Activated T-cell treated with anti-CD3 and anti-CD28 coated beads for 4 hours (primary cell): ENCODE measurements at places on chromosomes 3 and 15.

DNA sequence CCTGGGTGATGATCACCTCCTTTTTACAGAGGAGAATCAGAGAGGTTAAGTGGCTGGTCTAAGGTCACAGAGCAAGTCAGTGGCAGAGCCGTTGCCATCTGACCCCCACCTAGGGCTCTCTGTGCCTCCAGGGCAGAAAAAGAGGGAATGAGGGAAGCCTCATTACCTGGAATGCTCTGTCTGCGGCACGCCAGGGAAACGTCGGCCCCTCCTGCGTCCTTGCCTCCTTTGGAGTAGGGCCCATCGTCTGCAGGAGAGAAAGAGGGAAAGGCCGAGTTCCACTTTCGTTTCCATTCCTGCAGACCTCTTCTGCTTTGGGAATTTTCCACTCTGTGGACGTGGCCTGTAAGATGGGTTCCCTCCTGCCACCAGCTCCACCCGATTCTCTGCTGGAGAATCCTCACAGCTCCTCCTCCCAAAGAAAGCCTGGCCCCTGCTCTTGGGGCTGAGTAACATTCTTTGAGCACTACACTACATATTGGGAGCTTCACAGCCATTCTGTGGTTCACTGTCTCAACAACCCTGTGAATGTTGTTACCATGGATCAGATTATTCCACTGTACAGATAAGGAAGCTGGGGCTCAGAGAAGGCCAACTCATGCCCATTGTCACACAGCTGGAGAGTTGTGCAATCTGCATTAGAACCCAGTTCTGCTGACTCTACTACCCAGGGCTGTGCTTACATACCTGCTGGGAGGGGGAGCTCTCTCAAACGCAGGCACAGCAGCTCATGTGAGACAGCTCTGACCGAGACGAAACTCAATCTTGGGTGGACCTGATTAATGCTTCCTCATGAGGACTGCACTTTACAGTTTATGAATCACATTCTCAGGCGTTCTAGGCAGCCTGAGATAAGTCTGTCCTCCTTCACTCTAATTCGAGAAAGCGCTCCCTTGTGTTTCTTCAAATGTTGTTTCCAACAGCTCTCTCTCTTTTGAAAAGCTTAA is 14.2 kb downstream of the GRIP2 start:
- DNase-seq: no peak

DNA sequence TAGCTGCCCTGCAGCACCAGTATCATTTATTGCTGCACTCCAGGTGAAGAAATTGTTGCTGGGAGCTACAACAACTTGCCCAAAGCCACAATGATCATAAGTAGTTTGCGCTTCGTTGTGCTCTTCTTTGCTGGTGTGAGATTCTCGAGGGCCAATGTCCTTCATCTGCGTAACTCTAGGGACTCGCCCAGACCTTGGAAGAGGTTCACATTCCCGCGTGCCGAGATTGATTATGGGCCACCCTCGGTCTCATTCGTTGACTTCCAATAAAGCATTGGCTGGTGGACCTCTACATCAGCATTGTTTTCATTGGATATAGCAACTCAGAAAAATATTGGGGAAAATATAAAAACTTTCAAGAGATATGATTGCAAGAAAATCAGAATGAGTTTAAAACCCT is 423 bp upstream of the PHLDB2 start:
- no peak for DNase-seq

- DNase-seq: no peak
Measured at GRCh38 chr3:107275511-107275910, 101.7 kb upstream of the CCDC54 start.

GRCh38 chr3:168117059-168117458 is 21.3 kb upstream of the GOLIM4 start:
- DNase-seq: no peak
